ENCODE measurements at places on chromosomes 16 and 17.

- no peak for DNase-seq
Observed at GRCh38 chr17:66533986-66534385, 231.6 kb downstream of the PRKCA start.

GRCh38 chr16:4688674-4689045 lies 4.7 kb upstream of the NUDT16L1 start:
- no peak for DNase-seq

GRCh38 chr17:31007695-31008373 lies 37.0 kb downstream of the RNF135 start:
- DNase-seq, result no peak

DNA sequence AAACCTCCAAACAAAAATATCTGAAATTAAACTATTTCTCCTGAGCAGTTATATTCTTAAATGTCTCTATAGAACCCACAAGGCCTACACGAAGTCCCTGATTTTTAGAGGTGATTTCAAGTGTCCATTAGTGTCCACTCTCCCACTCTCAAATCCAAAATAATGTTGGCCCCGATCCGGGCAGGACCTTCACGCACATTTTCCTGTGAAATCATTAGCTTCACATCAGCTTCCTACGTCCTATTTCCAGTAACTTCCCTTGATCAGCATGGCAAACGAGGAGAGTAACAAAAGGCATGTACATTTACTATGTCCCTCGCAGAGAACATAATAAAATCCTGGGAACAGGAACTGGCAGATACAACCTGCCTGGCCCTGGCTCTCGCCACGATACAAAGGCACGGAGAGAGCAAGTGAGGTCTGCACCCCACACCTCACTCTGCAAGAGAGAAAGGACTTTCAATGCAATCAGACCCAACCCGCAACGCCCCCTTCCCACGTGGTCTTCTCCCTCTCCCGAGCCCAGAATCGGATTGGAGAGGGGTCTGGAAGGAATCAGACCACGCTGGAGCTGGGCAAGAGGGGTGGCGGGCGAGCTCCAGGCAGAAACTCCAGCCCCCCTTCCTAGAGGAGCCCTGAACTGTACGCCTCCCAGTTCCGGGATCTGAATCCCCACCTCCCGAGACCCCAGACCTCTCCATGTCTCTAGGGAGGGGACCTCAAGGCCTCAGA lies 17.5 kb upstream of the C17orf78 start:
- DNase-seq, result peak; percentile 53
